ENCODE measurements at places on chromosomes 2 and 18. TPM values are rescaled to one million over a fixed set of nuclear protein-coding genes. Genes with fewer than 3 reads are reported as not detected.

GRCh38 chr2:203823173-203823572, 44.4 kb upstream of the CTLA4 start:
- DNase-seq: peak; percentile 21

- no peak for DNase-seq
Observed at GRCh38 chr2:164252568-164253287, 368.6 kb downstream of the GRB14 start.

DNA sequence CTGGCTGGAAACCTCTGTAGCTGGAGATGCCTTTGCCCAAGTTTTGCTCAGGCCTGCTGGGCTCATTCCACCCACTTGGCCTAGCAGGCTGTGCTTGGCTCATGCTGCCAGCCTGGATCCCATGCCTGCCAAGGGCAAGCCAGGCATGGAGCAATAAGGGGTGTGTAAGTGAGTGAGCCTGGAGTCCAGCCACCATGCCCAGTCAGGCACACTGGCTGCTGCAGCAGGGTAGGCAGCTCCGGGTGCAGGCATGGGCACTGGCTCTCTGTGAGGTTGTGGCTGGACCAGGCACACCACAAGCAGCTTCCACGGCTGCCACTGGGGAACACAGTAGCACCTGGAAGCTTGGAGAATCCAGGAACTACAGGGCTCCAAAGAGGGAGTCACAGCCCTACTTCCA, 147.7 kb upstream of the HS6ST1 start:
- peak; percentile 65 for DNase-seq

FBXO48 gene
- total RNA-seq: 0.81 TPM

- DNase-seq: no peak
Observed at GRCh38 chr2:144477281-144477956, 42.5 kb downstream of the ZEB2 start.

DNA sequence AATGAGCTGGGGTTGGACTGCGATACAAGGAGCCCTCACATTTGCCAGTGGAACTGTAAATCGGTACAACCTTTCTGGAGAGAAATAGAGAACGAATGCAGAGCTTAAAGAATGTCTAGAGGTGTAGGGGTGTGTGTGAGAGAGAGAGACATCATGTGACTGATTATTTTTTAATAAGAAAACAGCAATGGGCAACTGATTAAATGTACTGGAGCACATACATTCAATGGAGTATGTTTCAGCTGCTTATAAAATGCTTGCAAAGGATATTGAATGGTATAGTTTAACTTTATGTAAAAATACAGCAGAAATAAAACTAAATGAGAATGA, 391 bp upstream of the TMEM17 start:
- no peak for DNase-seq

- no peak for DNase-seq
Observed at GRCh38 chr2:60552078-60552850, 1.2 kb downstream of the BCL11A start.

- no peak for DNase-seq
Observed at GRCh38 chr2:60831921-60832320, 49.5 kb upstream of the REL start.

DNA sequence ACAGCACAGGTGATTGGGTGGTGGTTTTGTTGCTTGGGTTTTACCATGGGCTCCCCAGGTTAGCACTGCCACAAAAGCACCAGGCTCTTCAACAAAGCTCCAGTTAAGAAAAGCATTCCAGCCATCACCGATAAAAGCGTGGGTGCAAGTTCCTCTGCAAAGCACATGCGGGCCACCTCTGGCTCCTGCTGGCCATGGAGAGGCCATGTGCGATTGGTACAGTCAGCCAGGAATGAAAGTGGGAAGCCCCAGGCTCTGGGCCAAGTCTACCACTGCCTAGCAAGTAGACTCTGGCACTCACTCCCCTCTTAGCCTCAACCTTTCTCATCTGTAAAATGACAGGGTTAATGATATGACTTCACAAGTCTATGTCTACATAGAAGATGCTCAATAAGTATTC, 36.0 kb downstream of the BCL11A start:
- DNase-seq: peak; percentile 63

DNA sequence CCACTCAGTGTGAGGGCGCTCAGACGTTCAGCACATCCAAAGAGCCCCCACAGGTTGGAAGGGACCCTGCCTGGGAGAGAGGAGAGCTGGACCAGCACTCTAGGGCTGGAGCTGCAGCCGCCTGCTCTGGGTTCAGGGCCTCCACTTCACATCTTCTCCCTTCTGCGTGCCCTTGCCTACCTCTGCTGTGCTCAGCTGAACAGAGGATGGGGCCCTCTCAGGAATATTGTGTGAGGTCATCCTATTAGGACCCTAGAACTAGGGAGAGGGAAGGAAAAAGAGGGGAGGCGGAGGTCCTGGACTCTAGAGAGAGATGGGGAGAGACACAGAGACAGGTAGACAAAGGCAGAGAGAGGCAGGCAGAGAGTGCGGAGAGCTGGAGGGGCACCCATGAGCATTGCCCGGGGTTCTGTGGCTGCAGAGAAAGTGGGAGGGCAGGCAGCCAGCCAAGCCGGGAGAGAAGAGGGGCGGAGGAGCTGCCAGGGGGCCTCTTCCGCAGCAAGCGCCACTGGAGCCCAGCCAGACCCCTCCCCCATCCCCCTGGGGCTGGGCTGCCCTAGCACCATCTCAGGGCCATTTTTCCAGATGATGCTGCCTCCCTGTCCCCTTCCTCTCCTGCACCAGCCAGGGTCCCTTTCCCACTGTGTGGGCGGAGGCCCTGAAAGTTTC, 8.3 kb upstream of the TNS1 start:
- no peak for DNase-seq

DNA sequence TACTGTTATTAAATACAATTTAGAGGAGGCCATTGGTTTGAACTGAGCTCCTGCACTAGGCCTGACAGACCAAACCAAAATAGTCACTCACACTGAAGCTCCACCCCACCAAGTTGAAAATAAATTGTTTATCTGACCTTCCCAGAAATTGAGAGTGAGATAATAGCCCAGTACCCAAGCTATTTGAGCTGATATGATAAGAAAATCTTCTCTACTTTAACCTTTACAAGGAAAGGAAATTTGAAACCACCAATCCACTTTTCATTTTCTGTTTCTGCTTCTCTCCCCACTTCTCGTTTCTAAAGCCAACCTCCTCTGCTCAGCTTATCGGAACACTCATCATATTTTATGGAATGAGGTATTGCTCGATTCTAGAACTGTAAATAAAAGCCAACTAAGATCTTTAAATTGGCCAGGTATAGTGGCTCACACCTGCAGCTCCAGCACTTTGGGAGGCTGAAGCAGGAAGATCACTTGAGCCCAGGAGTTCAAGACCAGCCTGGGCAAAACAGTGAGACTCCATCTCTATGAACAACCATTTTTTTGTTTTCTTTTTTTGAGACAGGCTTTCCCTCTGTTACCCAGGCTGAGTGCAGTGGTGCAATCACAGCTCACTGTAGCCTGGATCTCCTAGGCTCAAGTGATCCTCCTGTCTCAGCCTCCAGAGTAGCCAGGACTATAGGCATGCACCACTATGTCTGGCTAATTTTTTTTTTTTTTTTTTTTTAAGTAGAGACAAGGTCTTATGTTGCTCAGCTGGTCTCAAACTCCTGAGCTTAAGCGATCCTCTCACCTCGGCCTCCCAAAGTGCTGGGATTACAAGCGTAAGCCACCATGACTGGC, 13.3 kb upstream of the GALM start:
- peak; percentile 19 for DNase-seq

DNA sequence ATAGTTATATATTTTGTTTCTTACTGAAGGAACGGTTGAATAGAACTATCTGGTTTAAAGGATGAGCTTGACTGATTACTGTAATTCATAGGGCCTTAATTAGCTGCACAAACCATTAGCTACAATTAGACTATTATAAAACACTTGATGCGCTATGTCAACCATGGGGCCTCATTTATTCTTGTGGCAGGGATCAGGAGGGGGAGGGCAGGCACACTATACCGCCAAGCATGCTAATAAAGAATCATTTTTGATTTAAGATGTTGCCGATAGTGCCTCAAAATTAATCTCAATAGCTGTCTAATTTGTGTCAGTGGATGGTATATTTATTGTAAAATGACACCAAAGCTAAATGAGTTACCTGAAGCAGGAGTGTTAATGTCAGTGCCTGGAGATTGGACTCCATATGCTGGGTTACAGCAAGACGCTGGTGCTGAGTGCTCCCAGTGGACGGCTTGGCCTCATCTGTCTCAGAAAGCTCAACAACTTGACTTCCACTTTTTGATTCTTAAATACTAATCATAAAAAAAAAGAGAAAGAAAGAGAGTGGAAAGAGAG, 1007.0 kb upstream of the CELF4 start:
- no peak for DNase-seq

DNA sequence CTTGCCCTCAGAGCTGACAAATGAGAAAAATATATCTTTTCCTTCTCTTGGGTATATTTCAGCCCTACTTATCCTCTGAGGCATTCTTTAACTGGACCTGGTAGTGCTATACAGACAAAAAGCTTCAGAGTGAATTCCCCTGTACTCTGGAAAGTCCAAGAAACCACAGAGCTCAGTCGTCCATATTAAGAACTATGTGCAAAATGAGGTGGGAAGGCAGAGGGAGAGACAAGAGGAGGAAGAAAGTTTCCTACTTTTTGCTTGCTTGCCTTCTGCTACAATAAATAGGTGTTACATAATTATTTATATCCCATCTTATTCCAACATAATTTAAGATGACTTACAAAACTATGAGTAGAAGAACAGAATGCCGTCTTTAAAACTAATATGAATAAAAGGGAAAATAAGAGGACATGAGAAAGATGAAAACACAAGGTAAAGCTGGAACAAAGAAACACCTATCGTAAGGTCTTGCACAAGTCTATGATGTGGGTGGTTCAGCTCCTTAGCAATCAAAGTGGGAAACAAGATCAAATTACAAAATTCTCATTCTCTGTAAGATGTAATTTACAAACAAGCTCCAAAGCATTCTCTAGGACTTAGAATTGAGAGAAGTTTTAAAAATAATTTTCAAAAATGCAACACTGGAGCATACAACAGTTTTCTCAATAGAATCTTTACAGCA, 97.9 kb downstream of the BAZ2B start:
- no peak for DNase-seq

DNA sequence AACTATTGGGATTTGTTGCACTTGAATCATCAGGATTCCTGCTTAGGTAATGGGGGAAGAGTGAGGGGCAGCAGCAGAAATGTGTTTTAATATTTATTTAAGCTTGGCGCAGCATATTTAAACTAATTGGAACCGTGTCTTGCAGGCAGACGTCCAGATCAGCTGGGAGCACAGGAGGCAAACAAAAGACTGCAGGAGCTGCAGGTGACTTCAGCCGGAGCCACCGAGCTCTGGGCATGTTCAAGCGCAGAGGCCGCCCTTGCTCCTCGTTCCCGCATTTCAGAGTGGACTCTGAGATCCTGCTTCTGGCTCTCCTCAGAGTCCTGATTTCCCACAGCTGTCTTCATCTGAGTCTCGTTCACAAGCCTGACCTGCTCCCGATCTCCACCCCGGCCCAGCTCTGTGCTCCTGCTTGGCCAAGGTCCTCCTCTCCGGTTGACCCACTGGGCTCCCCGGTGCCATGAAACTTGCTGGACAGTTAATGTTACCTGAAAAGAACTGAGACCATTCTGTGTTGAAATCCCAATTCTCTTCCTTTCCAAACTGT, 475.5 kb downstream of the SOX11 start:
- no peak for DNase-seq

DNA sequence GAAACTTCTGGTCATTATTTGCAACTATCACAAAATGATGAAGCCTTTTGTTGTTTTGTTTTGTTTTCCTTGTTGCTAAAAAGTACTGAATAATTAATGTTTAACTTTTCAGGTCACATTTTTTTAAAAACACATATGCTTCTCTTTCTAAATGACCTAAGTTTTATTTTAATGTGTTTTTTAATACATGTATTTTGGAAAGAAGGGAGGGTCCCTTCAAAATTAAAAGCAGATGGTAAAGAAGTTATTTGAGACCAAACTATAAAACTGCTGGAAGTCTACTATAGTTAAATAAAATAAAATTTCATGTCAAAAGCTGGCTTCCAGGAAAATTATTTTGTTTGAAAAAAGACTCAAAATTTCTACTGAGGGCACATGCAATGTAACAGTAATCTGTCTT, 39.5 kb upstream of the ASNSD1 start:
- DNase-seq: no peak

GKN1 gene
- not detected for total RNA-seq

DNA sequence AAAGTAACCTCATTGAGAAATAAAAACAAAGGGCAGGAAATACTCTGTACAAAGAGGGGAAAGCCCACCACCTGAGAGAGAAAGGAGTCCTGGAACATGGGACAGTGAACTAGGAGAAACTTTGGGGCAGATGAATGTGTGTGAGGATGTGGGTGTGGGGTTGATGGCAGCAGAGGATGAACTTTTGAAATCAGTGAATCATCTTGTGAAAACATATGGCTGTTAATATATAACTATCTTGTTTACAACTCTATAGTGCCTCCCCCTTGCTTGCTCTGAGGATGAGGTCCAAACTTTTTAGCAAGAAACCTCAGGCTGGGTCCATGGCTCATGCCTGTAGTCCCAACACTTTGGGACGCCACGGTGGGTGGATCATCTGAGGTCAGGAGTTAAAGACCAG, 171.8 kb upstream of the LHCGR start:
- no peak for DNase-seq

ATIC gene
- 89.7 TPM for total RNA-seq

DNA sequence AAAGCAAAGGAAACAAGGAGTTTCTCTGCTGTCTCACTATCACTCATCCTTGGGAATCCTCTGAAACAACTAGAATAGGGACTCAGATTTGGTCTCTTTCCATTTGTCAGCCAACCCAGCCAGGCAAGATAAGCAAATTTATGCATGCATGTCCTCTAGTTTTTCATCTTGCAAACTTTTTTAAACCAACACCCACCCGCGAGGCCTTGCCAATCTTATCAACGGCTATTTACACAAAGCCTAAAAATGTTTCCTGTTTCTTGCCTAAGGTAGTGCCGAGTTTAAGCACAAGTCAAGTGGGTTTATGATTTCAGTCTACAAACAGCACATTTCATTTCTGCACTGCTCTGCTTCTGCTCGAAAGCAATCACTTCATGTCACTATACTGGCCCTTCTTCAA, 240.9 kb downstream of the STK39 start:
- DNase-seq: no peak

GRCh38 chr18:34600158-34600557, 109.9 kb upstream of the DTNA start:
- DNase-seq: no peak

GRCh38 chr2:29382486-29382885, 267.3 kb downstream of the CLIP4 start:
- no peak for DNase-seq

DNA sequence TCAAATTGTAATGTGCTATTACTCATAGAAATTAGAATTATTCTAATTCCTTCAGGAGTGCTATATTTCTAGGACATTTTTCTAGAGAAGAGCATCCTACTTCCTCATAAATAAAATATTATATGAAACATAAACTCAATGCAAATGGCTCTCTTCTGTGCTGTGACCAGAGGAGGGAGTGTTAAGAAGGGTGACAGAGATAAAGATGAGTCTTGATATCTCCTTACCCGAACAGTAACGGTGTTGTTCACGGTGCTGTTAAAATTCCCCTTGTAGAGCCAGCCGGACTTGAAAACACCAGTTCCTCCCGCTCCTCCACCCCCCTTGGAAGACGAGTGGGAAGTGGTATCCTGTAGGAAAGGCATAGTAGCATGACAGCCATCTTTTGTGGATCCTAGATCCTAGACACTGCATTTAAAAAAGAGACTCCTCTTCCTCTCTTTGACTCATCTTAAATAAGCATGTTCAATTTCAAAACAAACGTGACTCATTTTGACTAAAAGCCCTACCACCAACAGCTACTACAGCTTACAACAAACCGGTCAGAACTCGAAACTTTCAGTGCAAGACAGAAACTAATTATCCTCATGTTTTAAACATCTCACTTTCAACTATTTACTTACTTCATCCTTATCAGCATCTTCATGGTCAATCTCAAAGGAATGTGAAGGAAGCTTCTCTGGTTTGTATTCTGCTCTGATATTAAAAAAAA, 156.3 kb downstream of the DOCK10 start:
- no peak for DNase-seq

Data from osteocyte (in vitro differentiated cells).